Uterus (tissue), 4 donors: ENCODE measurements at places on chromosomes 3 and 15.

DNA sequence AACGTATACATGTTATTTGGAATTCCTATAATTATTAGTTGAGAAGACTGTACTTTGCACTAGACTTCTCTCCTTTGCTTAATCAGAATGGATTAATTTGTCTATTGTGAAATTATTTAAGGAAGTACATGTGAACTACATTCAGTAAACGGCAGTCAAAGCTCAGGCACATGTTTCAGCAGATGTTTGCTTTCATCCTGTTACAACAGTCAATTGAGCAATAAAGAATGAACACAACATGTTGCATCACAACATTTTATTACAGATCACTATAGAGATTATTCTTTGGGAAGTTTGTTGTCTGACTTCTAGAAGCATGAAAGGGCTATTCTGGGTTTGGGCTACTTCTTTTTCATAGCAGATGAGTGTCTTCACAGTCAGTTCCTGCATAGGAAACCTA lies 39.2 kb downstream of the RAB27A start:
- DNase-seq: no peak

- no peak for DNase-seq
Measured at GRCh38 chr15:29087521-29088285, 181.9 kb downstream of the NSMCE3 start.

DNA sequence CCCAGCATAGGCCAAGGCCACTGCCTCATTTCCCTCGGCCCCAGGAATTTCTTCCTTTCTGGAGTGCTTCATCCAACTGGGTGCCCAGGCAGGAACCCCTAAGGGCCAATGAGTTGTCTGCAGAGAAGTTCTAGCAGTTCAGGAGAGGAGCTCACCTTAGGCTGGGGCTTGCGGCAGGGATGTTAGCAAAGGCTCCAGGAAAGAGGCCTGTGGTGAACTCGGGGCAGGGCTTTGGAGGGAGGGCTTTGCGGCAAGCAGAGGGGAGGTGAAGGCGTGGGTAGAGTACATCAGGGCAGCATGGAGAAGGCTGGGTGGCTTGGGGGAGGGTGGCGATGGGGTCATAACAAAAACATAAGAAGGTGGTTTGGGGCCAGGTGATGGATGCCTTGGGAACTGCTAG lies 1.1 kb downstream of the GHRL start:
- no peak for DNase-seq

- no peak for DNase-seq
Measured at GRCh38 chr3:43581343-43581742, 40.5 kb downstream of the ANO10 start.

DNA sequence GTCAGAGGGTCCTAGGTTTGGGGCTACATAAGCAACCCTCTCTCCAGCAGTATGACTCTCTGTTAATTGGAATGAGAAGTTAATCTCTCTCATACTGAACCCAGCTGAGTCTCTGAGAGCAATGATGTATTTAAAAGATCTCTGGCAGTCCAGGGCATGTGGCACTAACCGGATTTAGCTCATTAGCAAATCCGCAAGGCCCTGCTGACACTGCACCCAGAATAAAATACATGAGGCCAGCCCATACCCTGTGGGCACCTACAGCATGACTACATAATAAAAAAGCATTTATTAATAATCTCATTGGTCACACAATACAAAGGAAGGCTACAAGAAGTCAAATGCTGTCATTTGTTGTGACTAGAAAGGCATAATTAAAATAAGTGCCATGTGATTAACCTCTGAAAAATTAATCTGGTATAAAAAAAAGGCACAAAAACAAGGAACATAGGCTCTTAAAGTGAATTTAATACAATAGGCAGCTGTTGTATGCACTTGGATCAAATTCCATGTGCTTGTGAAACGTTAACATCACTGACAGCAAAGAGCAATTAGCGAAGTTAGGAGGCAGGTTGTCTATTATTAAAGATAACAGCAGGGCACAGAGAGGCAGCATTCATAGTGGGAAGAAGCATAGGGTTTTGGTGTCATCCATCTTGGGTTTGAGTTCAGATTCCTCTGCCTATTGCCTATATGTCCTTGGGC lies 381.2 kb downstream of the WDR72 start:
- no peak for DNase-seq

GRCh38 chr3:59300733-59301132 lies 250.9 kb upstream of the CFAP20DC start:
- no peak for DNase-seq

GRCh38 chr3:38658841-38659240 lies 9.4 kb upstream of the SCN5A start:
- no peak for DNase-seq

GRCh38 chr15:41730543-41730942 lies 43.7 kb upstream of the MAPKBP1 start:
- no peak for DNase-seq

DNA sequence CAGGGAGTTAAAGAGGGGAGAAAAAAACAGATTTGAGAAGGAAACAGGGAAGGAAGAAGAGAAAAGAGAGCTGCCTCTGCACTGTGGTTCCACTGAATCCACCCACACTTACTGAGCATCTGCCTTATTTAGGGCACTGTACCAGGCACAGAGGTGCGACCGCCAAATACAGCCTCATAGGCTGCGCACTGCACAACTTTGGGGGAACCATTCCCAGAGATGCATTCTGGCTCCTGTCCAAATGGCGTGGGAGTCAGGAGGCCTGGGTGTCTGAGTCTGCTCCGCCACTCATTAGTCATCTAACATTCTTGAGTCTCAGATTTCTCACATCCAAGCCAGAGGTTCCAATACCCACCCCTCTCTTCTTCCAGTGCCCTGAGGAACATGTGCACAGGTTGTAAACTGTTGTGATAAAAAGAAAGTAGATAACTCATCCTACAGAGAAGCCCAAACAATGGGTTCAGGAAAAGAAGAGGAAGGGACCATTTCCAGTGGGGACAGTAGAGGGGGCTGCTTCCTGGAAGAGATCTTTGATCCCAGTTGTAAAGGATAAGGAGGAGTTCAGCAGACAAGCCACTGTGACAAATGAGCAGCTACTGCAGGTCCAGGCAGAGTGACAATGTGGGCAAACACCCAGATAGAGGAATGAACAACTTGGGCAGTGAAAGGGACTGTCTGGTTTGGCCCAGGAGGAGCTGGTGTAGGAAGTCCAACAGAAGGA lies 254.6 kb downstream of the UACA start:
- DNase-seq: no peak

GRCh38 chr3:134795746-134796280 lies 753 bp downstream of the EPHB1 start:
- DNase-seq: no peak

- no peak for DNase-seq
Measured at GRCh38 chr15:81611679-81612078, 237.7 kb upstream of the TMC3 start.

GRCh38 chr15:87362531-87362930 lies 894.0 kb downstream of the NTRK3 start:
- DNase-seq: no peak

DNA sequence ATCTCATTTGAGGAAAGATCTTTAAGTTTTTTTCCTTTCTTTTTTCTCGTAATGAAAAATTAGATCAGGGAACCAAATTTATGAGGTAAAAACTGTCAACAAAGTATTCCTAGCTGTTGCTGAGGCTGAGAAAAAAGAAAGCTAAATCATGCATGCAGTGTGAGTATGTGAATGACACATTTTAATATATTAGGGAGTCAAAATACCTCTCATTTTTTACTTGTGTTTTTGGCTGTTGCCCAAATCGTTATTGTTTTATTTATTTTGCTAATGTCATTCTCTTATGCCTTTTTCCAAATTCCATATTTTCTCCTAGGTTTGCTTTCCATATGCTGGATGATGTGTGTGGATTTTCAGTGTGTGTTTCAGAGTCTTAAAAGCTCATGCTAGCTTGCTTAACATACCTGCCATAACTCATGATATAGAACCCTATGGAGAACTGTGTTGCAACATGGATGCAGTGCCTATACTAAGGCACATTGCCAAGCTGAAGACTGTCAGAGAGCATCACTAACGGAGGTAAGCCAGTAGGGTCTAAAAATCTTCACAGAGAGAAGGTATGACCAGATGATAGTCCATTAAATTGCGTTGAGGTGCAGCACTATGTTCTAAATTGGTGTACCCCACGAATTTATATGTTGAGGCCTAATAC lies 629.5 kb upstream of the KCNMB2 start:
- DNase-seq: no peak

- DNase-seq: no peak
Measured at GRCh38 chr15:41629883-41630282, 30.3 kb upstream of the MGA start.

- DNase-seq: no peak
Measured at GRCh38 chr3:115891006-115891636, 267.8 kb downstream of the GAP43 start.

DNA sequence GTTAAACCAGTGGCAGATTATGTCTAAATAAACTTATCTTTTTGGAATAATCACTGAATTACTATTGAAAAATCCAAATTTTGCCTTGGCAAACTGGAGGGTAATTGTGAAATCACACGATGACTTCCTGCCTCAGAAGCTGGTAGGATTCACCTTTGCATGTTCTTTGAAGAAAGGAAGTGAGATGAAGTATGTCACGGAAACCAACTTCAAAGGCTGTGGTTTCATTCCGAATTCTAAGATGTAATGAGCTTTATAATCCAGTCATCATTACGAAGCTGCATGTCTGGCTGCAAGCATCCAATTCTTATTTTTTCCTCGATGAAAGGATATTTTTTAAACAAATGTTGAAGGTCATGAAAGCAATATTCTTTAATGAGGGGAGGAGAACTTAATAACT lies 15.0 kb upstream of the ZBED2 start:
- DNase-seq: no peak

- no peak for DNase-seq
Measured at GRCh38 chr15:43218908-43219706, 1.7 kb downstream of the EPB42 start.

DNA sequence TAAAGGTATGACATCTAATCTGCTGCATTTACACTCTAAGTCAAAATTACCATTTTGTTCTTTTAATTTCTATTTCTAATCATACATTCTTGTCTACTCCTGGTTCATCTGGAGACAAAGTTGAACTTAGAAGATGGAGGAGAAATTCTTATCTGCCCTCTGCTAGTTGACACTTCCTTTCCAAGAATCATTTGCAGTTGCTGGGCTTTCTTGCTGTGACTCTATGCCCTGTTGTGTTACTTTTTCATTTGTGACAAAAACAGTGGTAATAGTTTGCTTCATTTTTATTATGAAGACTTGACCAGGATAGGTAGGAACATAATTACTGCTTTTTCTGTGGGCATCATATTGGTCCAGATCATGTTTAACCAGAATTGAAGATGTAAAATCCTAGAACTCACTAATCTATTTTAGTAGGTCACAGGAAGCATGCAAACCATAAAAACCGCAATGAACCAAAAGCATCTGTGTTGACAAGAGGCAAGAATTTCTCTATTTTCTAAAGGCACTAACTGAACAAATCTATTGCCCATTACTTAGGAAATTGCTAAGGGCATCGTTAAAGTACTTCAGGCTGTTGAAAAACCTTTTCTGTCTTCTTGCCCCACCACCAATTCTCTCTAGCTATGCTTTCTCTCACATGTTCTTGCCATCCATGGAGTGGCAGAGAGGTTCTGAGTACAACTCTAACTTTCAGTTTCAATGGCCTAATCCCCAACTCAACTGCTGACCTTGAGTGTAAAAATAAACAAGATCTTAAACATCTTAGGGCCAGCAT lies 4.2 kb upstream of the CCR2 start:
- no peak for DNase-seq

GRCh38 chr3:46187876-46188275 lies 20.2 kb downstream of the CCR1 start:
- no peak for DNase-seq

DNA sequence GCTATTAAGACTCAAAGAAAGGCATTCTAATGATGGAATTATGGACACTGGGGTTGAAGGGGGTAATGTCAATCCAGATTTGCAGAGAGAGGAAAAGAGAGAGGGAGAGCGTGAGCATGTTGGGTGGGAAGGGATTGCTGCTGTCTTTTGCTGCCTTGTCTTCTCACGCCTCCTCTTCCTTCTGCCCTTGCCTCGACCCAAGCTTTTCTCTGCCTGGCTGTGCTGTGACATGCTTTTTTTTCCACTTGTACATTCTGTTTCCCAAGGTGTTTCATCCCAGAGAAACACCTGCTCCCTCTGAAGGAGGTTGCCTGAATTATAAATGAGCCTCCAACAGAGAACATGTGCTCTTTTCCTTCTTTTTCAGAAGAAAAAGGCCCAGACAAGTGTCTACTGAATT lies 80.3 kb downstream of the BDH1 start:
- no peak for DNase-seq

- DNase-seq: no peak
Measured at GRCh38 chr3:34207806-34208205, 409.4 kb downstream of the PDCD6IP start.

DNA sequence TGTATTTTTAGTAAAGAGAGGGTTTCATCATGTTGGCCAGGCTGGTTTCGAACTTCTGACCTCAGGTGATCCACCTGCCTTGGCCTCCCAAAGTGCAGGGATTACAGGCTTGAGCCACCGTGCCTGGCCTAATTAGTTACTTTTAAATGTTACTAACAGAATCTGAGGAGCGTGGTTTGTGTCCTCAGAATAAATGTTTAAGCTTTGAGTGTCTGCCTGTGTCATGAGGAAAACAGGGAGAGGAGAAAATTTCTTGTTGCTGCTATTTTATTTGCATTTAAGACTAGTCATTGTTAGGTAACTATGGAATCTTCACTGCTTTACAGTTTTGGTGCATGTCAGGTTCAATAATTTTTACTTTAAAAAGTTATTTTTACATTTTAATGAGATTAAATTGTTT lies 68.8 kb downstream of the TCF12 start:
- DNase-seq: no peak

- no peak for DNase-seq
Measured at GRCh38 chr15:39720621-39721611, 61.7 kb downstream of the FSIP1 start.

- DNase-seq: no peak
Measured at GRCh38 chr3:116386168-116386567, 59.1 kb downstream of the LSAMP start.

DNA sequence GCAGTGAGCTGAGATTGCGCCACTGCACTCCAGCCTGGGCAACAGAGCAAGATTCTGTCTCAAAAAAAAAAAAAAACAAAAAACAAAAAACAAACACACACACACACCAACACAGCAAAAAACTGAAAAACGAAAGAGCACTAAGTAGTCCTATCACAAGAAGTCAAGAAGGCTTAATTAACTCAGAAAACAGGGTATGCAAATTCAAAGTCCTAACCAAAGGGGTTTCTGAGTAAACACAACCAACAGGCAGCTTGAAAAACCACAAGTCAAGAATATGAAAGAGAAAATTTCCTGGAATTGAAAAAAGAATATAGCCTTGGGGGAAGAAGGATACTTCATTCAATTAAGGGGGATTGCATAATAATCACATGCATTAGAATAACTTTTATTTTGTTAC lies 37.7 kb upstream of the PARP14 start:
- no peak for DNase-seq

GRCh38 chr3:188700501-188700900 lies 471.3 kb upstream of the TPRG1 start:
- DNase-seq: no peak

DNA sequence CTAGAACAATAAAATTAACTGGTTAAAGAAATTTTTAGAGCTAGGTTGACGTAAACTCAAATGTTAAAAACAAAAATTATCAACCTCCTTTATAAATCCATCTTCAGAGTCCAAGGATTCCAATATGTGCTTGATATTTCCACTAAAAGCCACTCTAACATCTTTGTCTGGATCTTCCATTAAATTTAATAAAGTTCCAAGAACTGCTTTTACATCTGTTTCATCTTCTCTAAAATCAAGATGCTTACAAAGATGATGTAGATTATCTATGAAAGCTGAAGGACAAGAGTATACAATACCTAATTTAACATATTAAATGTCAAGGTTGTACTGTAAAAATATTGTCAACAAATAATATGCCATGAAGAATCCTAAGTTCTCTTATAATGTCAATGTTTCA lies 24.8 kb downstream of the ATR start:
- DNase-seq: no peak
